ENCODE measurements at places on chromosomes 2 and 18.

DNA sequence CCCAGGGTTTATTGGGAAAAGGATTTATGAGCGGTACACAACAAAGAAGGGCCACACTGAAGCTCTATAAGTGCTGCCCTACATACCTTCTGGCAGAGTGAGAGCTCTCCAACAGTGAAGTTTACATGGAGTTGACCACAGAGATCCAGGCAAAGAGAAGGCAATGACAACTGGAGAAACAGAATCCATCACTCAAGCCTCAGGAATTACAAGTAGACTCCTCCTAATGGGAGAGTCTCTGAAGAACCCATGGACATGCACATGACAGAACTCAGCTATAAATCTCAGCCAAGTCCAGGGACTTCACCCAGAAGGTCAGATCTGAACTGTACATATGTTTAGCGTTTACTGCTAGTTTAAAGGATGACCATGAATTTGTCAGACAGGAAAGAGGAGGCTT is 164.7 kb downstream of the DNAH7 start:
- no peak for DNase-seq

DNA sequence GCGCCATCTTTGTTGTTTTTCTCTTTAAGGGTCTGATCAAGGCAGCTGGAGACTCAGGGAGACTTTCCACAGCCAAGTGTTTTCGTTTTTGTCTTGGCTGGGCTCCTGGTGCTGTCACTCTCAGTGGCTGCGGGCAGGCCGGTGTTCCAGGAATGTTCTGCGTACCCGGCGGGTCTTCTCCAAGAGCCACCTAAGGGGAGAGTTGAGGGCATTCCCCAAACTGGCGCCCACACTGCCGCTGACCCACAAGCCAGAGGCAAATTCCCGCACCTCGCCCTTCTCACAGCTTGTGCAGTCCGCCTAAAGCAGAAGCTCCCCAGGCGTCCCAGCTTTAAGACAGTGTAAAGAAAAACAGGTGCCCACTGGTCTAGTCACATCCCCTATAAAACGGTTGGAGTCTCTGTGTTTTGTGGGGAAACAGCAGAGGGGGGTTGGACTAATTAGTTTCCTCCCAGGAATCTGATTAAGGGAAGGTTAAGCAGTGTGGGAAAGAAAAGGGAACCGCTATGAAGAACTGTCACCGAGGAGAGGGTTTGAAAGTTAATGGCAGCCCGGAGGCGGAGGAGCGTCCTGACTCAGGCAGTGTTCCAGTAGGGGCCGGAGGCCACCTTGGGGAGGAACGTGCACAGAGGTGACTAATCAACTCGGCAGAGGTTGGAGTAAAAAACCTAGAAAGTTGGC is 224.5 kb downstream of the SLC4A3 start:
- no peak for DNase-seq

DNA sequence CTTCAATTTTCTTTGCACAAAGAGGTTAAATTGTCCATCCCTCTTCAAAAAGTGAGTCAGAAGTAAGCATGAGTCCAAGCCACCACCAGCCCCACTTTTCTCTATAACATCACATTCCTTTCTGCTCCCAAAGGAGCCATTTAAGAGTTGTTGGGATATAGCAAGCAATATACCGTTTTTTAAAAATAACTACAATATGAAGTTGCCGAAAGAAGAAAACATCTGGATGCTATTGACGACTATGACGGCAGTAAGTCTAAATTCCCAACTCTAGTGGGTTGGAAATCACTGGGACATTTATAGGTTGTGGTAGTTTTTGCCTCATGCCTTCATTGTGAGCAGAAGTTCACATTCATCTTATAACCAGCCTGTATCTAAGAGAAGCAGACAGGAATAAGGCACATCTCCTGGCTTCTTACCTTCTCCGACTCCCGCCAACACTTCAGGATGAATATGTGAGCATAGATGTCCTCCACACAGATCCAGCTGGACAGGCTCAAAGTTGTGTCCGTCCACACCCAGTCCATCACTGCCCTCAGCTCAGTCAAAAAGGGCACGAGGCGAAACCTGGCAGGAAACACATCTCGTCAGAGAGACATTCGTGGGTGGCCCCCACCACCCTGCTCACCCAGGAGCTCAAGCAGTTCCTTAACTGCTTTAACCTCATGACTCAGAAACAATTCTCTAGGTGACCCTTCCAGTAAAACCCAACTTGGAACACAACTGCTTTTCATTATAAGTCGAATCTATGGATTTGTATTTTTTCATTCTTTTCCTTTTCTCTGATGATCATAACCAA is 163.6 kb downstream of the NAPG start:
- no peak for DNase-seq

- peak; percentile 81 for DNase-seq
Observed at GRCh38 chr2:85066874-85067351, 66.3 kb upstream of the TCF7L1 start.

DNA sequence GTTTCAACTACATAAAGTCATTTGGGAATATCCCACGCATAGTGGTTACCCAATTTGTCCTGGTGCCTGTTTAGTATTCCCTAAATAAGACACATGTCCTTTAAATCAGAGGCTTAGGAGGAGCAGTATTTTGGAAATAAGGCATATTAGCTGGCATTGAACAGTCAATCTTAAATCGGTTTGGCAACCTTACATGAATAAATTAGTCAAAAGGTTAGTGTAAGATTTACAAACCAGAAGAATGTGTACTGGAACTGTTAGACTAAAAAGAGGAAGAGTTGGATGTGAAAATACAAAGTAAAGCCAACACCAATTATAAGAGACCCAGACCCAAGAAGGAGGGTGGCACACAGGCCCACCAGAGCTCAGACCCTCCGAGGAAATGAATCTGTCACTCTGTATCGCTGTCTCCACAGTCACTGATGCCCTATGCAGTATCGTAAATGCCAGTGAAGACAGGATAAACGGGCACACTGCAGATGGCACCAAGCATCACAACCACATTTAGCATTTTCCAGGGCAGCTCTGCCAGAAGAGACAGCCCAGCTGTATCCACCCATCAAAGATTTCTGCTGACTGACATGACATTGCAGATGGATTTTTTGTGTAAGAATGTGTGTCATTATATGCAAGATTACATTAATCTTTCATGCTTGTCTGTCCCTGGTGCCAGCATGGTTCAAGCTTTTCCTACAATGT is 90.4 kb downstream of the CERKL start:
- no peak for DNase-seq

GRCh38 chr18:51943281-51943680 is 396.7 kb upstream of the DCC start:
- DNase-seq, result no peak

DNA sequence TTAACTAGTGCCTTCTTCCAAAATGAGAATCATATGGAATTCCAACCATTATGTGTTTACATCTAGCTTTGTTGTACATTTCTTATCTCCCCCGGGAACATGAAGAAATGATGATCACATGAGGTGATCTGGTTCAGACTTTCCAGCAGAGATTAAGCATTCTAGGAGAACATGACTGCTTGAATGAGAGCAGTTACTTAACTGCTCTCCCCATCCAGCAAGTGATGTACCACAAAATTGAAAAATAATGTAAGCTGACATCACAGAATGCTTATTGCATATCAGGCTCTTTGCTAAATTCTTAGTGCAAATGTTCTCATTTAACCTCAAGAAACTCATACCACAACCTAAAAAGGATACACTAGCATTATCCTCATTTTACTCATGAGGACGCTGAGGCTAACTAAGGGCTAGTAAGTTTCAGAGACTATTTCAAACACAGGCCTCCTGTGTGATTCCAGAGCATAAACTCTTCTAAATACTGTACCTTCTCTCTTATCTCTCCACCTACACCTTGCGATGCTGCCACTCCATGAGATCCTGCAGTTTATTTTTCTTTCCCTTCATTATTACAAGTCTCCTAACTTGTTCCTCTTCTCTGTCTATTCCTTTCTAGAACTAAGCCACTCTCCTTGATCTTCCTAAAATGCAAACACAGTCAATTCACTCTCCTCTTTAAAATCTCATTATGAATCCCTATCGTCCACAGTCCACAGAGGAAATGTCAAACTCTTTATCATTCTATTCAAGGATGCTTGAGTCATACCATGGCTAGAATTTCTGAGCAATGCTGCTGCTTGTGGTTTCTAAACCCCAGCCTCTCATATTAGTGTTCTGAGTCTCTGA is 1224.8 kb upstream of the ZEB2 start:
- no peak for DNase-seq

- DNase-seq, result peak; percentile 36
Observed at GRCh38 chr2:100018341-100019193, 123.8 kb downstream of the AFF3 start.

DNA sequence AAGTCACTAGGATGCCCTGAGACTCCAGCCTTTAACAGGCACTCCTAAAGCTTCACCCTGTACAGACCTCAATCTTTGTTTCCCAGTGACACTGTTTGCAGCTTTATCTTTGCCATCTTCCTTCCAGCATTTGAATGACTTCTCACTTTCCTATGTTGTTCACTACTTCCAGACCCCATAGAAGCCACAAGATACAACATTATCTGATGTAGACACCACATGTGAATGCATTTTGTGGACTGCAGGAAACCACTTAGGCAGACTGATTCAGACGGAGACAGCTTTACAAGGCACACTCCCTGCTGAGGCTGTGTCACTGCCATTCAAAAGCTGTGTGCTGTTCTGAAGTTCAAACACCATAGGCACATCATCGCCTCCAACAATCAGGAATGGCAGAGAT is 67.3 kb upstream of the SPATS2L start:
- no peak for DNase-seq

- no peak for DNase-seq
Observed at GRCh38 chr2:68483011-68483410, 15.6 kb downstream of the APLF start.

DNA sequence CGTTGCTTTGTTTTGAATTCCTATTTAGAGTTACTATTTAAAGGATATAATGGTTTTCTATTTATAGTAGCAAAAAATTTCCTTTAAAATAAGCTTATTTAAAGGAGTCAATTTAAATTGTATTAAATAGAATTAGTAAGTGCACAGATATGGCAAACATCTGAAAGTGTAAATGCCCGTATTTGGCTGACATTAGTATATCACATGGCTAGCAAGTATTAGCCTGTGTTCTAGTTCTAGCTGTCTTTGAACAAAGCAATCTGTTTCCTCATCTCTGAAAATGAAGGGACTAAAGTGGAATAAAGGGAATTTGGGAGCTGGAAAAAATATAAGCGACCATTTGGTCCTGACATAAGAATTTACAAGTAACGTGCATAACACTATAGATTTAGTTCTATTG is 32.2 kb downstream of the PELI1 start:
- no peak for DNase-seq

DNA sequence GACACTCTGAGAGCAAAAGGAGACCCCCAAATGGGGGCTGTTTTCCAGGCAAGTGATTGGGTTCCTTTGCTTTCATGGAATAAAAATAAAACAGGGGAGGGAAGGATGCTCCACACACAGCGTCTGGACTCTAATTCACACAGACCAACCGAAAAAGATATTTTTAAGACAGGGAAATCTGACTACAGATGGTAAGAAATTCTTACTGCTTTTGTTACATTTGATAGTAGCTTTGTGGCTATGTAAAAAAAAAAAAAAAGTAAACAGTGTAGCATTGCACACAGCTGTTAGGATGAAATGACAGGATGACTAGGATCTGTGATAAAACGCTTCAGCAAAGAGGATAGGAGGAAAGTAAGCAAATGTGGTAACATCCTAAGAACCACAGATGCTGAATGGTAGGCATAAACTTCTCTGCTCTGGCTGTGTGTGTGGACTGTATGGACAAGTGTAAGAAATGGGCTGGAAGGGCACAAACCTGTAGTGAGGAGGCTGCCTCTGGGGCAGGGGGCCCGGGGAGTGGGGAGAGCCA is 207.6 kb downstream of the ANAPC1 start:
- DNase-seq, result no peak

DNA sequence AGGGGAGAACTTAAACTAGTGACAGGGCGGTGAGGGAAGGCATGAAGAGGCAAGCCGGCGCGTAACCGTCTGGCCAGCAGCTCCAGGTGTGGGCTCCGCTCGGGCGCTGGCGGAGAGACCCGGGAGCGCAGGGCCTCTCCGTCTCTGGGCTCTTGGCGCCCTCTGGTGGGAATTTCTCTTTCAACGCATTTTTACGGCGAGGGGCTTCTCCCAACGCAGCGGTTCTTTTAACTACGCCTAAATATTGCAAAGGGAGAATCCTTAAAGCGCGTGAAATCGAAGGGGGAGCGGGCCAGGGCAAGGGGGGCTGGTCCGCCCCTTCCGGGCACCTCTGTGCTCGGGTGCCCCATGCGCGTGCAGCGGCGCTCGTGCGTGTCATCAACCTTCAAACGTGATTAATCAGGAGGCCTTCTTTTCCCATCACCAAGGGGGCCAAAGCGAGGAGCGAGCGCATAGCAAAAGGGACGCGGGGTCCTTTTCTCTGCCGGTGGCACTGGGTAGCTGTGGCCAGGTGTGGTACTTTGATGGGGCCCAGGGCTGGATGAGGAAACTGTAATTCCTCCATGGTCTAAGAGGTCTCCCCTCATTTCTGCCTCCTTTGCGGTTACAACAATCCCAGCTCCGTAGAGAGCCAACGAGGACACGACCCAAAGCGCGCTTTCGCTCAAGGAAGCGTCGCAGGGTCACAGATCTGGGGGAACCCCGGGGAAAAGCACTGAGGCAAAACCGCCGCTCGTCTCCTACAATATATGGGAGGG is 762 bp upstream of the GAD1 start:
- DNase-seq, result no peak

DNA sequence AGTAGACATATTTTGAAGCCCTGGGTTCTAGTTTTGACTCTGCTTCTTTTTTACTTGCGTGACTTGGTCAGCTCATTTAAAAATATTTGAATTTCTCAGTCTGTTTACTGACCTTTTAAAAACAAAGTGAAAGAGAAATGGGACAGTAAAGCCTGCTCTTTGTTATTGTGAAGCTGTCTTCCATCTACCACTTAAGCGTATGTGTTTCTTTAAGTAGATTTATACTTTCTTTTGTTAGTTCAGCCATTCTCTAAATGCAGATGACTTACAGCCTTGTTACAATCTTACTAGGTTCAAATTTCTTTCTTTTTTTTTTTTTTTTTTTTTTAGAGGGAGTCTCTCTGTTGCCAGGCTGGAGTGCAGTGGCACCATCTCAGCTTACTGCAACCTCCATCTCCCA is 79.5 kb downstream of the UBR3 start:
- no peak for DNase-seq

- DNase-seq, result no peak
Observed at GRCh38 chr18:23977719-23978483, 36.7 kb upstream of the TTC39C start.

DNA sequence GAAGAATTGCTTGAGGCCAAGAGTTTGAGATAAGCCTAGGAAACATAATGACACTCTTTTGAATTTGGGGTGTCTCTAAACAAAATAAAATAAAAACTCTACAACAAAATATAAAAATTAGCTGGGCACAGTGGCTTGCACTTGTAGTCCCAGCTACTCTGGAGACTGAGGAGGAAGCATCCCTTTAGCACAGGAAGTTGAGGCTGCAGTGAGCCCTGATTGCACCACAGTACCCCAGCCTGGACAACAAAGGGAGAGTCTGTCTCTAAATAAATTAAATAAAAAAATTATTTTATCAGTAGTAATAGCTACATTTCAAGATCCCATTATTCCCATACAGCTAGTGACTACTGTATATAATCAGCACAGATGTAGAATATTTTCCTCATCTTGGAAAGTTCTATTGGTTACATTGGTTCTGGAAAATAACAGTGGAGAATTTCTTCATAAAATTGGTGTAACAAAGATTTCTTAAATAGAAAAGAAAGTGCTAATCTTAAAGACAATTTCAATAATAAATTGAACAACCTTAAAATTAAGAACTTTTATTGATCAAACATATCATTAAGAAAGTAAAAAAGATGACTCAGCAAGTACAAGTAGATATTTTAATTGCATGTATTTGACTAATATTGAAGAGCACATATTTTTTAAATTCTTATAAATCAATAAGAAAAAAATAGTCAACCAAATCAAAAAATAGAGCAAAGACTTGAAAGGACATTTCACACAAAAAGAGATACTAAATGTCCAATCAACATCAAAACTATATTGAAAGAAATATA is 90.4 kb upstream of the KYNU start:
- DNase-seq, result no peak
